ENCODE measurements at places on chromosomes 13 and 19. TPM values are rescaled to one million over a fixed set of nuclear protein-coding genes. Genes with fewer than 3 reads are reported as not detected.

DNA sequence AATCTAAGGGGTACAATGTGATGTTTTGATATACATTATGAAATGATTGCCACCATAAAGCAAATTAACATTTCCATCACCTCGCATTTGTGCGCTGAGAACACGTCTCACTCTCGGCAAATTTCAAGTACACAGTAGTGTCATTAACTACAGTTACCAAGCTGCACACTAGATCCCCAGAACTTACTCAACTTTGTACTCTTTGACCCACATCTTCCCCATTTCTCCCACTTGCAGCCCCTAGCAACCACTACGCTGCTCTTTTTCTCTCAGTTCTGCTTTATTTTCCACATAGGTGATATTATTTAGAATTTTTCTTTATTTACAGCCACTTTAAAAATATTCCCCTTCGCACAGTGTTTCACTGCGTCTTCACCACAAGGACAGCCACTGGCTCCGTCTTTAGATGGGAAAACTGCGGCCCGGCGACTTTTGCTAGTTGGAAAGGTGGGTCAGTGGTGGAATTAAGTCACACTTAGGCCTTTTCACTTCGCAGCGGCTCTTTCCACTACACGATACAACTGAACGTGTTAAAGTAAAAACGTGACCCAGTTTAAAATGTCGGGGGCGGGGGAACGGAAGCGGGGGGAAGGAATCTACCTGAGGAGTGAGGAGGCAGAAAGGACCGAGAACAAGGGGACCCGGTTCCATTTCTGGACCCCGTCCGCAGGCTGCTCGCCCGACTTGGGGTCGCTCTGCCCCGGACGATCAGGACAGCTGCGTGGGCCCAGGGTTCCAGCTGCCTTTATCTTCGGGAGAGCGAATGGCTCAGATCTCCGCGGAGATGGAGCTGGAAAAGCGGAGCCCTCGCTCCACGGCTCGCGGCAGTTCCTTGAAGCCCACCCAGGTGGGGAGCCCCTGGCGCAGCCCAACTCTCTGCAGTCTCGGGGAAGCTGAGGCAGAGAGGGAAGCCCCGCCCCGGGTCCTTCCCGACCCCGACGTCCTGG, 486.1 kb downstream of the UQCRFS1 start:
- DNase-seq, result no peak

- DNase-seq, result peak; percentile 99
These were observed at the start of gene PPP1R15A for GRCh38 chr19:48872182-48872883. TSS of gene PPP1R15A (plus strand) at chr19:48872421. CDS start at chr19:48873234, 813 bp downstream.

DNA sequence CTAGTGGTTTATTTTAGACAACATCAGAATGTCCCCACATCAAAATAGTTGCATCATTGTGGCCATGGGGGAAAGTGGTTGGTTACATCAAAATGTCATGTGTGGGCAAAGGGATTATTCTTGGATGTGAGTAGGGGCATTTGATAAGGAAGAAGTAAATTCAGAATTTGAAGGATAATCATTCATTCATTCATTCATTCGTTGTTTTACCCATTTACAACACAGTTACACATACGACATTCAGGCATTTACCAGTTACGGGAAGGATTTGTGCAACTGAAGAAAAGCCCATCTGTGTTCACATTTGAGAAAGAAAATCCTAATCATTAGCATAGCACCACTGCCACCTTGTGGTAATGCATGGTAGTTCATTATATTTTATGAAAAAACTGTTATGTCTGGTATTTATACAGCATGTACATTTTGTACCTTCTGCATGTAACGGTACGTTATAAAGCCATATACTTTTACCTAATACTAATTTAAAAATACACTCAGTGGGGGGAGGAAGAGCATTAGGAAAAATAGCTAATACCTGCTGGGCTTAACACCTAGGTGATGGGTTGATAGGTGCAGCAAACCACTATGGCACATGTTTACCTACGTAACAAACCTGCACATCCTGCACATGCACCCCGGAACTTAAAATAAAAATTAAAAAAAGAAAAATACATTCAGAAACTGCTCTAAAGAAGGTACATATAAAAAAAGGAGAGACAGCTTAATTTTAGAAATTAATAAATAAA, 62.1 kb downstream of the DGKH start:
- DNase-seq, result peak; percentile 72

DNA sequence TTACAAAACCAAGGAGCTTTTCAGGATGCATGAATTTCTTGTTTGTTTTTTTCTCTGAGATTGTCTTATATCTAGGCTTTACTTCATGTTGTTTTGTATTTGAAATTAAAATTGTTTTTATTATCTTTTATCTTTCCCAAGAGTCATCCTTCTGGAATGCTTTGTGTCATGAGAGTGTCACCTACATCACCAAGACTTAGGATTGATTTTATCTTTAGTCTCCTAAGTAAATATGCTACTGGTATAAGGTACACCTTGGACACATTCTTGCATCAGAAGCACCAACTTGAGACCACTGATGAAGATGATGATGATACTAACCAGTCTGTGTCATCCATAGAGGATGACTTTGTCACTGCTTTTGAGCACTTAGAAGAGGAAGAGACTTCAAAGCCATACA, 26.4 kb downstream of the AKAP11 start:
- DNase-seq, result no peak

DNA sequence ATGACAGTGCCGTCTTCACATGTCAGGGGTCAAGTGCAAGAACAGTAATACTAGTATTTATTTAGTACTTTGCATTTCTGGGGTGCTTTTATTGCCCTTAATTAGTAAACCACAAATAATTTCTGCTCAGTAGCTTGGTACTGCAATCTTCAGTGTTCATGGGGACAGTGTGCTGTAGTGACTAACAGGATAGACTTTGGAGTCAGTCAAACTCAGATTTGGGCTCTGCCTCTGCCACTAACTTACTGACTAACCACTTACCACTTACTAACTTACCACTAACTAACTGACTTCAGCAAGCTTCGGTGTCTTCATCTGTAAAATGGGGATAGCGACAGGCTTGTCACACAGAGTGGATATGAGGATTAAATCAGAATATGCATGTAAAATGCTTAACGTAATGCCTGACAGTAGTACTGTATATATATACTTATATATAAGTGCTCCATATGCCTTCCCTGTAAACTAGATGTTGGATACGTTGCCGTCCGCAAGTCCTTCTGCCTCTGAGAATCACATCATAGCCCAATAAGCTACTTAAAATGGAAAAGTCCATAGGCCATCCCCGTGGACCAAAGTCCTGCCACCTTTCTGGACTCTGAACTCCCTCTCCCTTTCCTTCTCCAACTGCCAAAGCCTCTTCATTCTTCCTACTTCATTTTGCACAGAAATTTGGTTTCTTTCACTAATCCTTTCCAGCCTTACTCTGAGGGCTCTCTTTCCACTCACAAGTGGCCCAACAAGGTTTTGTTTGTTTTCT, 158.1 kb downstream of the ZIC5 start:
- no peak for DNase-seq

DNA sequence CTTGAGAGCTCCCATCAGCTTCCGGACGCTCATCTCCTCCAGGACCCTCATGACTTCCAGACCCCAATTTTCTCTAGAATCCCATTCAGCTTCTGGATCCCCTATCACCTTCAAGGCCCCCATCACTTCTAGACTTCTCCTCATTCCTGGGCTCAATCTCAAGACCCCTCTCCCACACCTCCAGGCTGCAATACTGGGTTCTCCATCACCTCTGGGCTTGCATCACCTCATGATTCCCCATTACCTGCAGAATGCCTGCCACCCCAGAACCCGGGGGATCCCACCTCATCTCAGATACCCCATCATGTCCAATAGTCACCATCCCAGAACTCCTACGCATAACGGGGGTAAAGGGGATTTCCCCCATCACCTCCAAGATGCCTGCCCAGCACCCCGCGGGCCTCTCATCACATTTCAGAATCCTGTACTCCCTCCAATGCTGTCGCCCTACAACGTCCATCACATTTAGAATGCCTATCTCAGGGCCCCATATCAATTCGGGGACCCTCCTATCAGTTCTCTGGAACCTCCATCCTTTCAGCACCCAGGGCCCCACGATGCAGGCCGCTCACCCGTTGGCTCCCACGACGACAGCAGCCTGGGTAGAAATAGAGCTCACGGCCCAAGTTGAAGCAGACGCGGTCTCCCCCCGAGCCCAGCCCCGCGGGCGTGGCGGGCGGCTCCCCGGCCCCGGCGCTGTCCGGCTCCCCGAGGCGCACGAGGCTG, 738 bp downstream of the DMWD start:
- DNase-seq, result no peak

CYP4F22 gene
- not detected for total RNA-seq

FGF21 gene
- 3.0 TPM for total RNA-seq

ZFP14 gene
- 3.5 TPM for total RNA-seq

KLK5 gene
- total RNA-seq, result not detected
